ENCODE measurements at places on chromosomes 3 and 15.

GRCh38 chr3:23271876-23272741 is 69.0 kb downstream of the UBE2E2 start:
- DNase-seq = no peak

- DNase-seq = no peak
These were observed 17.2 kb downstream of the CPN2 start for GRCh38 chr3:194333981-194334320.

GRCh38 chr3:38627956-38628355 is 21.5 kb downstream of the SCN5A start:
- DNase-seq = no peak

- no peak for DNase-seq
These were observed 317 bp upstream of the MESP2 start for GRCh38 chr15:89775815-89776214.

DNA sequence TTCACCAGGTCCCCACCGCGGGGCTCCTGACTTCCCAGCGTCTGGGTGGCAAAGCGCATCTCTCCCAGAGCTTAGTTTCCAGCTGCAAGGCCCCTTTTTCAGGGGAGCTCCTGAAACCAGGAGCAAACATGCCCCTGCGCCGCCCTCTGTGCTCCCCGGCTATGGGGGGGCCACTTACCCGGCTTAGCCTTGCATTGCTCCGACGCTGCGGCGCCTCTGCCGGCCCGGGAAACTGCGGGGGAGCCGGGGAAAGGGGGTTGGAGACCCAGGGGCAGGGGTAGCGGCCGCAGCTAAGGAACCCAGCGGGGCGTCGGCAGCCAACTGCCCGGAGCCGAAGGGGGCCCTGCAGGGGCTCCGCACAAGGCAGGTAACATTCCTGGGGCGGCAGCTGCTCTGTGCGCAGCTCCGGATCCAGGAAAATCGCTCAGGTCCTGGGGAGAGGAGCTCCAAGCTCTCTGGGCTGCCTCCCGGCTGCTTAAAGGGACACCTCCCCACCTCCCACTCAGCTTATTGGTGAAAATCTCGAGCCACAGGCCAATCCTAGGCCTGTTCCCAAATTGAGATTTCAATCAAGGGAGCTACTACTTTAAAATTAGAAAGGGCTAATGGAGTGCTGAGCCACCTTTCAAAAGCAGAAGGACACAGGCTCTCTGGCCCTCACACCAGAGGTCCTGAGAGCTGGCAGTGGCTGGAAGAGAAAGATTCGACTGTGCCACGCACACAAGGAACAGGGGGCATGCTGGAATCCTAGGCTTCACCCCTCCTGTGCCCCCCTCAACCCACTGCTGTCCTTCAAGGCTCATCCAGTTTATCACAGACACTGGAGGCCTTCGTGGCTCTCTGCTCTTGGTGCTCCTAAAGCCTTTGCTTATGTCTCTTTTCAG is 42.7 kb upstream of the PRICKLE2 start:
- DNase-seq = no peak

- DNase-seq = no peak
These were observed 572.0 kb upstream of the TGFBR2 start for GRCh38 chr3:30034246-30034991.

- DNase-seq = no peak
These were observed 116.2 kb upstream of the HACD2 start for GRCh38 chr3:123700791-123701722.

DNA sequence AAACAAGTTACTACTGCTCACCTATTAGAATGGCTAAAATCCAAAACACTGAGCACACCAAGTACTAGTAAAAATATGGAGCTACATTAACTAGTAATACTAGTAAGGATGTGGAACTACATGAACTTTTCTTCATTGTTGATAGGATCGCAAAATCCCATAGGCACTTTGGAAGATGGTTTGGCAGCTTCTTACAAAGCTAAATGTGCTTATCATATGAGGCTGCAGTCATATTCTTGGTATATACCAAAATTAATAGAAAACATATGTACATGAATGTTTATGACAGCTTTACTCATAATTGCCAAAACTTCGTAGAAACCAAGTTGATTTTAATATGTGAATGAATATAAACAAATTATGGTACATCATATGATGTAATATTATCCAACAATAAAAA is 366.8 kb upstream of the KCNMB2 start:
- no peak for DNase-seq

DNA sequence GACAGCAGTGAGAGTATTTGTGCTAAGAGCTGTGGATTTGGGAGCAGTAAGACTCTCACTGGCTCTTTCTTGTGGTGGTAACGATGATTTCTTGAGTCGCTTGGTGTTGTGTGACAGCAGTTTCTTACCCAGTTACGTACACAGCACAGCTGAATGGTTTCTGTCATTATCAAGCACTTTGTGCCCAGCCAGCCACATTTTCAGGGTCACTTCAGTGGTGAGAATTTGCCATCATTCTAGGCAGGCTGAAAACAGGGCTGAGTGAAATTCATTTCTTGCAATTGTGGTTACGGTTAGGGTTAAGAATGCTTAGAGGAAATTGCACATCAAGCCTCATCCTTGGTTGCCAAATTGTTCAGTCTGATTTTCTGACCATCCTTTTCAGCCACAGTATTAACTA is 130.1 kb downstream of the RYR3 start:
- no peak for DNase-seq

- DNase-seq = no peak
These were observed 15.3 kb downstream of the TNK2 start for GRCh38 chr3:195893044-195893395.

DNA sequence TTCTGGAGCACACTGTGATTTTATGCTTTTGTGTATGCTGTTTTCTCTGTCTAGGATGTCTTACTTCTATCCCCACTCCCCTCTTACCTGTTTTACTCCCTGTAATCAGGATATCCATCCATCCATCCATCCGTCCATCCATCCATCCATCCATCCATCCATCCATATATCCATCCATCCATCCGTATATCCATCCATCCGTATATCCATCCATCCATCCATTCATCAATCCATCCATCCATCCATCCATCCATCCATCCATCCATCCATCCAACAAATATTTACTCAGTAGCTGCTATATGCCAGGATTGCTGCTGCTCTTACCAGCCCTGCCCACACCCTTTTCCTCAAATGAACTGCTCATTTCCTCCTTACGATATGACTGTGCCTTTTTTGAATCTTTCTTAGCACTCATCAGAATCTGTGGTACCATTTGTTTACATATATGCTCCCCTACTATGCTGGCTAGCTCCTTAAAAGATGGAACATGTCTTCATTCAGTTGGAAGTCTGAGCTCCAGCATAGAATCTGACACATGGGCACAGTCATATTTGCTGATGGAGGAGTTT is 35.2 kb downstream of the USP13 start:
- DNase-seq = no peak

DNA sequence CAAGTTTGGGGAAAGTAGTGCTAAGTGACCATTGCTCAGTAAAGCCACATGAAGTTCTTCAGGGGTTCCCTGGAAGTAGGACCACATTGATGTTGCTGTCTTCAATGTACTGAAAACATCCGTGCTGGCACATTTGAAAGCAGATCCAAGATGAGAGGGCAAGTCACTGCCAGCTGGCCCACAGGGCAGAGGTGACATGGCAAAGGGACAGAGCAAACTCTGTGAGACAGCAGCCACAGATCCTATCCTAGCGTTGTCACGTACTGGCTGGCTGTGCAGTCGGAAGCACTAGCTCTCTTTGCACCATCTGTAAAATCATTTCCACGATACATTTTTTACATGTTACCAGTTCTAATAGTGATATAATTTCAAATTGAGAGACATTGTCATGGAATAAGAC is 13.8 kb downstream of the MUC13 start:
- no peak for DNase-seq

GRCh38 chr3:55330756-55331155 is 156.3 kb downstream of the WNT5A start:
- DNase-seq = no peak

- DNase-seq = no peak
These were observed 80.1 kb upstream of the TRIM42 start for GRCh38 chr3:140597792-140598191.

- no peak for DNase-seq
These were observed 4.4 kb upstream of the DNAJB8 start for GRCh38 chr3:128471110-128471509.

GRCh38 chr3:182925944-182926337 is 54.4 kb downstream of the DCUN1D1 start:
- DNase-seq = no peak

GRCh38 chr3:44227632-44228031 is 14.1 kb upstream of the TOPAZ1 start:
- DNase-seq = no peak

DNA sequence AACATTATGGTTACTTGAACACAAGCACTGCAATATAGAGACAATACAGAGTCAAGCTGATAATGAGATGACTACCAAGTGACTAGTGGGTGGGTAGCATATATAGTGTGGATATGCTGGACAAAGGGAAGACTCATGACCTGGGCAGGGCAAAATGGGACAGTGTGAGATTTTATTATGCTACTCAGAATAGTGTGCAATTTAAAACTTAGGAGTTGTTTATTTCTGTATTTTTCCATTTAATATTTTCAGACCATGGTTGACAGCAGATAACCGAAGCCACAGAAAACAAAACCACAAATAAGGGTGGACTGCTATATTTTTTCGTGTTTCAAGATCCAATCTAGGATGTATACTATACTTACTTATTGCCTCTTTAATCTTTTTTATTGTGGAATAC is 19.6 kb downstream of the GALK2 start:
- DNase-seq = no peak

DNA sequence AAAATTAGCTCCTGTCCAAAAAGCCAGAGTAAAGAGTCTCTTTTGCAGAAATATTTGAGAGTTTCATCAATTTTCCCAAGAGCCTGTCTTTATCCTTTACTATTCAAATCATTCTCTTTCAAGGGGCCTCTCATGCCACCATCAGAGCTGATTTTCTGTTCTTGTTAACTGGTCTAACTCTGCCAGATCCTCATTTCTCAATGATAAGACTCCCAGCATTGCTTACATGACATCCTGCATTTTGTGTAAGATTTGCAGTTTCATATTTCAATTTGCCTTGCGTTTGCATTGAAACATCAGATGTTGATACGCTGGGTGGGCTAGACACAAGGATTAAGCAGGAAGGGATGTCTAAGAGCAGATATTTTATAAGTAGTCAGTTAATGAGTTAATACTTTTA is 228.7 kb downstream of the TBL1XR1 start:
- DNase-seq = no peak
